Tibial artery (tissue), 4 donors: ENCODE measurements at places on chromosomes 6 and 20.

DNA sequence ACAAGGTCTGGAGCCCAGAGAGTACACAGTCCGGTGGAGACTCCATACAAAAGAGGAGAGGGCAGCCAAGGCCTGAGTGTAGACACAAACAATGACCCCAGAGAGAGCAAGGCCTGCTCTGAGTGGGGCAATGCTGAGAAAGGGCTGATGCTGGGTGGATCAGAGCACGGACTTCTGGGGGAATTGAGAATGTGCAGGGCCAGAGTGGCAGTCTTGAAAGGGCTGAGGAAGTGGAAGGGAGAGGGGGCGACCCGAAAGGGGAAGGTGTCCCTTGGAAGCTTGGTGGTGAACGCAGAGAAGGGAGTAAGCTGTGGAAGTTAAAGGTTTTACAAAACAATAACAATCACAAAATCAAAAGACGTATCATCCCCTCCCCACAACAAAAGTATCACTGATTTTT, 12.0 kb upstream of the GRM4 start:
- H3K27ac ChIP-seq = no peak overlapping the region
- no peak overlapping the region for H3K4me3 ChIP-seq
- H3K4me1 ChIP-seq = peaks cover 10% of the 10 kb centered on the region
- peaks cover 38% of the 10 kb centered on the region for H3K27me3 ChIP-seq
- H3K36me3 ChIP-seq = no peaks in the 10 kb centered on the region
- DNase-seq = peak; percentile 12

DNA sequence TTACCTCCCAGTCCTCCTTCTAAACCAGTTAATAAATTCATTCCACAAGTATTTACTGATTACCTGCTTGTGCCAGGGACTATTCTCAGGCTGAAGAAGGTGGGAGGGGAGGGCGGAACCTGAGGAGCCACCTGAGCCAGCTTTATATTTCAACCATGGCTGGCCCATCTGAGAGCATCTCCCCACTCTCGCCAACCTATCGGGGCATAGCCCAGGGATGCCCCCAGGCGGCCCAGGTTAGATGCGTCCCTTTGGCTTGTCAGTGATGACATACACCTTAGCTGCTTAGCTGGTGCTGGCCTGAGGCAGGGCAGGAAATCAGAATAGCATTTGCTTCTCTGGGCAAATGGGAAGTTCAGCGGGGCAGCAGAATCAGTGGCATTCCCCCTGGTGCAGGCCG, 4.9 kb upstream of the AAR2 start:
- H3K27me3 ChIP-seq = no peaks in the 10 kb centered on the region
- no peaks in the 10 kb centered on the region for H3K36me3 ChIP-seq
- no peak overlapping the region for H3K4me3 ChIP-seq
- no peak overlapping the region for H3K27ac ChIP-seq
- peaks cover 6% of the 10 kb centered on the region for H3K4me1 ChIP-seq
- no peak for DNase-seq

DNA sequence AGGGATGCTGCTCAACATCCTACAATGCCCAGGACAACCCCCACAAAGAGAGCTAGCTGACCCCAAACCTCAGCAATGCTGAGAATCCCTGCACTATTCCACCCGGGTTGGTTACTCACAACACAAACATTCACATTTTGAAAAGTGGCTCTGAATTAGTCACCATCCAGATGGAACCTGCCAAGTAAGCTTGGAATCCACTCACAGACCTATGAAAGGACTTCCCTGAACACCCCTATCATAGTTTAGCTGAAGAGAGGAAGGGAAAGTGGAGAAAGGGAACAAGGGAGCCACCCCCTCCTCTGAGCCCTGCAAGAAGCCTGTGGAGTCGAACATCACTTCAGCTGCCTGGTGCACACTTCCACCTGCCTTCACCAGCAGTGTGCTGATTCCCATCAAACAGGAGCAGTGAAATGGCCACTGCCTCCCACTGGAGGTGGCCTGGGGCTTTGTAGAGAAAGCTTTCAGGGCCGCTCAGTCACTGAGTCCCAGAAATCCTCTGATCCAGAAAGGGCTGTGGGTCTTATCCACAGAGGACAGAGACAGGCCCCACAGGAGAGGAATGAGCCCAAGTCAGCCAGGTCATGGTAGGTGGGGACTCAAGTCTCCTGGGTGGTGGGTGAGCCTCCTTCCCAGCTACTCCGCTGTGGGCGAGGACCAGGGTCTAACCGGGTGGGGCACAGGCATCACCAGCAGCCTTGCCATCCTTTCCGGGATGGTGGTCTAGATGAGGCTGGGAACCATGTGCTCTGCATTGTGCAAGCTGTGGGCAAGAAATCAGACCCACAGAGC, 203.7 kb downstream of the SYNDIG1 start:
- peak; percentile 21 for DNase-seq
- no peaks in the 10 kb centered on the region for H3K36me3 ChIP-seq
- peaks cover 19% of the 10 kb centered on the region for H3K4me1 ChIP-seq

- H3K36me3 ChIP-seq = no peaks in the 10 kb centered on the region
- no peaks in the 10 kb centered on the region for H3K27me3 ChIP-seq
- H3K27ac ChIP-seq = no peak overlapping the region
- no peak overlapping the region for H3K4me3 ChIP-seq
- no peak for DNase-seq
- H3K4me1 ChIP-seq = no peaks in the 10 kb centered on the region
Measured at GRCh38 chr20:14445310-14445709, 107.9 kb upstream of the FLRT3 start.
